ENCODE measurements at places on chromosomes 6 and 20.

GRCh38 chr20:57464642-57465211, 60.2 kb downstream of the CTCFL start:
- DNase-seq = no peak

DNA sequence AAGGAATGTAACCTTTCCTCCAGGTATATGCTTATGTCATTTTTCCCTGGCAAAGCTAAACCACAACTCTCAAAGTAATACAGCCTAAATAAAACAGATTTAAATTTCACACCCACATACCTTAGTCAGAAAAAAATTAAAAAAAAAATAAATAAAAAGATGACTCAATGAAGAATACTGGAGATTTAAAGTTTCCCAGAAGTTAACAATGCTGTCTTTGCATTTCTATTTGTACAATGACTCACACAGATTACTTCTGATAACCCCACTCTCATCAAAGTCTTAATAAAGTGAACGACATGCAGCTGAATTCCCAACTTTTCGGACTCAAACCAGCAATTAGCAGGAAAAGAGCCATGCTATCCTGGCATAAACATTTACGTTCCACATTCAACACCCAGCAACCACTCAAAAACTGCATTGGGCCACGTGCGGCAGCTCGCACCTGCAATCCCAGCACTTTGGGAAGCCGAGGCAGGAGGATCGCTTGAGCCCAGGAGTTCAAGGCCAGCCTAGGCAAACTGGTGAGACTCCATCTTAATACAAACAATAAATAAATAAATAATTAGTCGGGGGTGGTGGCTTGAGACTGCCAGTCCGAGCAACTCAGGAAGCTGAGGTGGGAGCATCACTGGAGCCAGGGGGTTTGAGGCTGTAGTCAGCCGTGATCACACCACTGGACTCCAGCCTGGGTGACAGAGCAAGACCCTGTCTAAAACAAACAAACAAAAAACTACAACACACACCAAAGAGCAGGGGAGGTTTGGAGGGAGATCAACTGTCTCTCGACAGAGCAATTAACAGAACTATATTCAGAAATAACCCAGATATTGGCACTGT, 130.5 kb downstream of the WDR27 start:
- no peak for DNase-seq

DNA sequence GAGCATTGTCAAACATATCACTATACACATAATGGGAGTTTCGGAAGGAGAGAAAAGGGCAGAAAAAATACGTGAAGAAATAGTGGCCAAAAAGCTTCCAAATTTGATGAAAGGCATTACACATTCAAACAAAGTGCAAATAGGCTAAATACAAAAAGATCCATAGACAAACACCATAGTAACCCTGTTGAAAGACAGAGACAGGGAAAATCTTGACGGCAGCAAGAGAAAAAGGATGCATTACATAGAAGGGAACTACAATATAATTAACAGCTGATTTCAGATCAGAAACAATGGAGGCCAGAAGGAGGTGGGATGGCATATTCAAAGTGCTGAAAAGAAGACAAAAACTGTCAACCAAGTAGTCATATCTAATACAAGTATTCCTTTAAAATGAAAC, 170.8 kb downstream of the MRPL14 start:
- DNase-seq = no peak

DNA sequence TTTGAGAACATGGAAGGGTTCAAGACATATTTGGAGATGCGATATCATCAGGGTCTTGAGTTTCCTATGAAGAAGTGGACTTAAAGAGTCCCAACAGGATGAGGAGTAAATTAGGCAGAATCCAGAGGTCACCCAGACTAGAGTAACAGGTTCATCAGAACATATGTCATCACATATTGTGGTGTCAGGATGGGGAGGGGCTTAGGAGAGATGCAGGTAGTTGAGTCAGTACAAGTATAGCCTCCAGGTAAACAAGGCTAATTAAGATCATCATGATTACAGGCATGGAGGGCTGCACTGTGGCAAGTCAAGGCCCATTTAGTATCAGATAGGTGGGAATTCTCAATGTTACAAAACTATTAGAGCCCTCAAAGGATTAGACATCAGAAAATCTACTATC, 90.1 kb upstream of the PAK5 start:
- DNase-seq = no peak

GRCh38 chr20:7137395-7138151, 370.1 kb downstream of the BMP2 start:
- DNase-seq = no peak

DNA sequence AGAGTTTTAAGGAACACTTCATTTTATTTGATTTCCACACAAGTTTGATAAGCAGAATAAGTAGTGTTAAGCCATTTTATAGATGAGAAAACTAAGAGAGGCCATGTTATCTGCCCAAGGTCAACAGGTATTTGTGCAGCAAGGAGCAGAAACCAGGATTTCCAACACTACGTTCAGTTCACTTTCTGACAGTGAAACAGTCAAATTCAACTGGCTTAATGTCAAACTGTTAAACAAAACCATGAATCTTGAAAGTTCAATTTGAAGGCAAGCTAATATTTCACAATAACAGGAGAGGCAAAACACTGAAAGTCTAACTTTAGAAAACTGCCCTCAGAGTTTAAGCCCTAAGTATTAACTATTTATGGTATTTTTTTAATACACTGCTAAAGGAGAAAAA, 32.6 kb downstream of the DTNBP1 start:
- DNase-seq = no peak

GRCh38 chr6:43296780-43297497, 1.1 kb upstream of the SLC22A7 start:
- DNase-seq = no peak

DNA sequence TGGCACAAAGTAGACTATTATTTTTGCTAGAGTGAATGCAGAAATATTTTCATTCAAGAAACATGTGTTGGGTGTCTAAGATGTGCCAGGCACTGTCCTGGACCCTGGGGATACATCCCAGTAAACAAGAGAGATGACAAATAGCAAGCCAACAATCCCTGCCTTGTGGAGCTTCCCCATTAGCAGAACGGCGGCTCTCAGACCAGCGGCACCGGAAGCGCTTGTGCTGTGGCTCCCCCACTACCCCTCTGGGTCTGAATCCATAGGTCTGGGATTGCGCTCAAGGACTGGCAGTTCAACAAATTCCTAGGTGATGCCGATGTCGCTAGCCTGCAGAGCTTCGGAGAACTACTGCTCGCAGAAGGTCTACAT, 98.5 kb upstream of the AGPAT4 start:
- DNase-seq = no peak

DNA sequence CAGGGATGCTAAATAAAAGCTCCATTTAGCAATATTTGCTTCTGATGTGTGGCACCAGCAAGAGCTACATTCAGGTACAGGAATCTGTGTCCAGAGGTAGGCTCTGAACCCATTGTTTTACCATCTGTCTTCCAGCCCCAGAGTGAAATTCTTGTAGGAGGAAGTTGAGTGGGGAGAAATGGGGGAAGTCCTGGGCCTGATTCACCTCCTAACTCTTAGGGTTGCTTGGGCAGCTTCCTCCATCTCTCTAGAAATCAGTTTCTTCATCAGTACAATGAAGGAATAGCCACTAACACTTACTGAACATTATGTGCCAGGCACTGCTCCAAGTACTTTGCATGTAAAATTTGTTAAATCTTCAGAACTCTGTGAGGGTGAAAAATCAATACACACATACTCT, 35.1 kb upstream of the TSPYL1 start:
- no peak for DNase-seq

DNA sequence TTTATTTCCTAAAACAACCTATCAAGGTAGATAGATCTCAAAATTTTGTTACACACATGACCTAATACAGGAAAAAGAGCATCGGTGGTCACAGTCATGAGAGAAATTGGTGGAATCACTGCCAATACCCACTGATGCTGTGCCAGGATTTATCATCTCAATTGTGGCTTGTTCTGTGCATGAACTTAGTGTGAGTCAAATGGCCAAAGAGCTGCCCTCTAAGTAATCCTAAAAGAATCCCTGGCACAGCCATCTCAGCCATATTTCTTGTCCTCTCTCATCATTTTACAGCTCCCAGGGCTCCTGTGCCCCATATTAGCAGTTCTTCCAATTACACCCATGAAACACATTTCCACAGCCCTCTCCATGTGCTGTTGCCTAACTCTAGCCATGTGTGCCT, 6.1 kb downstream of the GSTA5 start:
- DNase-seq = no peak

DNA sequence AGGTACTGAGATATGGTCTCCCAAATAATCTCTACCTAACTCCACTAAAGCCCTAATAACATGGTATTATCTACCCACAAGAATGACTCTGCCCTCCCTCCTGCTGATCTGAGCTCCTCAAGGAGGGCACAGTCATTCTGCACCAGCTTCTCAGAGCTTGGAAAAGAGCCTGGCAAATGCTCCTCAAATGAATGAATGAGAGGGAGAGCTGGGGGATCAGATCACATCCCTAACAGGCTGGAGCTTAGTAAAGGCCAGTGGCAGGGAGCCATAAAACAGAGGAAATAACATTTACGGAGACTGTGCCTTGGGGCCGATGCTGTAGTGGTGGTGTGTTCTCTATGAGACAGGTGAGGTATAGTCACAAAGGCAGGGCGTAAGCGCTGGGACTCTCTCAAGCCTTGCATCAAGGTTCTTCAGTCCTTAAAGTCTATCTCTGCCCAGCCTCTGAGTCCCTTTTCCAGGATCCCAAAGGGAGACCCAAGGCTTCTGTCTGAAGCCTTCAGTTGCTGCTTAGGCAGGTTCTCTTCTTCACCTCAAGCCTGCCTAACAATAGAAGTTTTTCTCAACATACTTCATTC, 7.2 kb upstream of the NNAT start:
- DNase-seq = no peak

DNA sequence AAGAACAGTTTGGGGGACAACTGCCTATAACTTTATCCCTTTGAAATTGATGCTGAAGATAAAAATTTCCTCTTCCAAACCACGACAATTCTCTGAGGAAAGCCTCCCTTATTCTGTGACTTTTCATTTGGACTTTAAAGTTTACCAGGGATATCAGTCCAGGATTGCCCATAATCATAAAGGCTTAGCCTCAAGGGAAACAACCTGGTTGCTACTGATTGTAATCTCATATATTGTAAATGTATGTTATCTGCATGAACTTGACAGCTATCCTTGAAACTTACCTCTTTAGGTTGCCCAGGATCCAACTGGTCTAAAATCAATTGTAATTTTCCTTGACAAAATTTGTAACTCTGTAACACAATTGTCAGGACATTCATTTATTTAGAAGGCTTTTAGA, 23.8 kb downstream of the TBC1D32 start:
- no peak for DNase-seq

GRCh38 chr6:136317021-136317694, 27.5 kb upstream of the BCLAF1 start:
- DNase-seq = peak; percentile 56

DNA sequence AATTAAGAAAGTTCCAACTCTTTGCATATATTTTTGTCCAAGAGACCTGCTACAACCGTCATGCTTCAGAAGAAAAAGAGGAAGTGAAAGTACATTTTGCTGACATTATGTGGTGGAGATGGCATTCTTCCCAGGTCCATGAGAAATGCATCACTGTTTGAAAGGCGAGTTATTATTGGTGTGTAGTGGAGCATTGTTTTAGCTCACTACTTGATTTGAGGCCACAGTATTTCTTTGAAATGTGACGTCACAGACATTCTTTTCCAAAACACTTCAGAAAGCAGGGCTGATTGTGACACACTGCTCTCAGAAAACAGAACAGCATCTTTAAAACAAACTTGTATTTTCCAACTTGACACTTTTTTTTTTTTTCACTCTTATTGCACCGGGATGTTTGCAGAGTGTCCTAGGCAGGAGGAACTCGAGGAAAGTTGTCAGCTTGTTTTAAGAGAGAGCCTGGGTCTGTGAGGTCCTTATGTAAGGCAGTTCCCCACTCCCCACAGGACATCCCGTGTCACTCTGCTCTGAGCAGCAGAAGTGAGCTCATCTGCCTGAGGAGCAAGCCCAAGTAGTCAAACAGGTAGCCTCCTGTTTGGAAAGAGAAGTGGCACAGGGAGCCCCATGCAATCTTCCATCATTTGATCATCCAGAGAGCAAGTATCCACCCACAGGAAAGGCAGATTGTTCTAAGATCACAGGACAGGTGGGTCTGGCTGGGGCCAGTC, 1.1 kb downstream of the SPTLC3 start:
- no peak for DNase-seq

DNA sequence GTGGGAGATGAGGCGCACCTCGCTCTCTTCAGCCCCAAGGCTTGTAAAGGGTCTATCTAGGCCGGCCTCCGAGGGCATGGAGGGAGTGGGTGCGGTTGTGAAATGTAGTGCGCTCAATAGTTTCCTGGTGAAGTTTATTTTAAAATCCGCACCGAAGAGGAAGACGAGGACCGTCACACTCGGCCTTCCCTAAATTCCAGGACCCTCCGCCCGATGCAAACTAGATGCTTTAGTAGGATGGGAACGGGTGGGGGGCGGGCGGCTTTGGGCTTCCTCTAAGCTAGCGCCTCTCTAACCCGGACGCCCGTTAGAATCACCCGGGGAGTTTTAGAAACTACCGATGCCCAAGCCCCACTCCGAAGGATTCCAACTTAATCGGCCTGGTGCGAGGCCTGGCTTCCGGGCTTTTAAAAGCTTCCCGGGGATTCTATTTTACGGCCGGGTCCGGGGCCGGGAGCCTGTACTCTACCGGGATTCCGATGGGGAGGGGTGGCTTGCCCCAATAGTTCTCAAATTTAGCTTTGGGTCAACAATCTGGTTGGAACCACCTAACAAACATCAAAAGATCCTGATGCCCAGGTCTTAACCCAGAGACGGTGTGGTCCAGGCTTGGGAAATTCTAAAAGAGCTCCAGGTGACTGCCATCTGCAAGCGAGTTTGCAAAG, 548 bp upstream of the BCAS4 start:
- no peak for DNase-seq

- no peak for DNase-seq
These were observed 134.2 kb upstream of the IFNGR1 start for GRCh38 chr6:137353346-137353745.

DNA sequence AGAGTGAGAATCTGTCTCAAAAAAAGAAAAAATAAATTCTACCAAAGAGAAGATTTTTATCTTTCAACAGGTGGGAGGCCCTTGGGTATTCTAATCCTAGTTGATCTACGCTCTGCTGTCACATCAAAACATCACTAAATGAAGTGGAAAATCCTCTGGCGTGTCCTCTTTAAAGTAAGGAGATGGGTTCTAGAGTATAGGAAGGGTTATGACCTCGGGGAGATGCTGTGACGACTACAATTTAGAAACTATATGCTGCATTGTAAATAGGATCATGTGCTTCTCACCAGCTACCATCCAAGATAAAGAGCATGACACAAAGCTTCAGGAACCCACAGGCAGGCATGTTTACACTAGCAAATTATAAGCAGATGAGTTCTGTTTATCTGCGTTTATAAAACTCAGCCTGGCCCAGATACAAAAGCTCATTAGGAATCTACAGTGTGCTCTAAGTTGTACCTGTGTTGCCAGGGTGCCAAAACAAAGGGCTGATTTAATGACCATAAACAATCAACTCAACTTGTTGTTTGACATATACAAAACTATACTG, 197.1 kb upstream of the PLN start:
- no peak for DNase-seq

Data from stimulated activated CD4-positive, alpha-beta T cell treated with anti-CD3 and anti-CD28 coated beads, Interleukin-2, amount 100 ng/mL, for 24 hours (primary cell).